T-helper 17 cell (primary cell): ENCODE measurements at places on chromosomes 1 and 21.

GRCh38 chr1:27832762-27833161 lies 2.2 kb downstream of the PPP1R8 start:
- H3K36me3 ChIP-seq: no peaks in the 10 kb centered on the region
- no peaks in the 10 kb centered on the region for H3K27me3 ChIP-seq
- no peak for DNase-seq
- peaks cover 18% of the 10 kb centered on the region for H3K4me1 ChIP-seq

GRCh38 chr21:41536076-41536826 lies 28.3 kb upstream of the TMPRSS2 start:
- no peak overlapping the region for H3K4me3 ChIP-seq
- no peaks in the 10 kb centered on the region for H3K4me1 ChIP-seq
- H3K27me3 ChIP-seq: peaks cover 71% of the 10 kb centered on the region
- H3K27ac ChIP-seq: no peak overlapping the region
- H3K36me3 ChIP-seq: no peaks in the 10 kb centered on the region

DNA sequence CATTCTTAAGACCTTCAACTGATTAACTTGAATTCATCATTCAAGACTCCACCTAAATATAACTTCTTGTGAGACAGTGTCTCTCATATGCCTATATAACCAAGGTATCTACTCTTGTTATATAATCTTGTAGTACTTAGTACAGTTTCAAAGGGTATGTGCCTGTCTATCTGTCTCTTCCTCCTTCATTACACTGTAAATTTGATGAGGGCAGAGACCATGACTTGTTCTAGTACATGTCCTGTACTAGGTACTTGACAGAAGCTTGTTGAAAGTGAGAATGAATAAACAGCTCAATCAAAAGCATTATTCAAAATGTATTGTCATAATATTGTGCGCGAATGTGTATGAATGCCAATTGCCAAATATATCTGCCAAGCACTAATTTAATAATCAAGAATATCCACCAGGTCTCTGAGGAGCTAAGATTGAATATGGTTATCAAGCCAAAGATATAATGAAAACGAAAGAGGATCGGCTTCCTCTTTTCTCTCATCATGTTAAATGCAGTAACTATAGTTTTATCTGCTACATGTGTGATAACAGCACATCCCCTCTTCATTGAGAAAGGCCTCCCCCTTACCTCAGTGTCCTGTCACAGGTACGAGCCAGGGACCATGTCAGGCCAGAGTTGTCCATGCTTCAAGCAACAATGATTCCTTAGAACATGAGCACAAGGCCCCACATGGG lies 117.3 kb downstream of the UCHL5 start:
- peaks cover 4% of the 10 kb centered on the region for H3K36me3 ChIP-seq
- H3K27ac ChIP-seq: no peak overlapping the region
- no peak overlapping the region for H3K4me3 ChIP-seq
- H3K27me3 ChIP-seq: no peaks in the 10 kb centered on the region
- no peak for DNase-seq
- no peaks in the 10 kb centered on the region for H3K4me1 ChIP-seq

DNA sequence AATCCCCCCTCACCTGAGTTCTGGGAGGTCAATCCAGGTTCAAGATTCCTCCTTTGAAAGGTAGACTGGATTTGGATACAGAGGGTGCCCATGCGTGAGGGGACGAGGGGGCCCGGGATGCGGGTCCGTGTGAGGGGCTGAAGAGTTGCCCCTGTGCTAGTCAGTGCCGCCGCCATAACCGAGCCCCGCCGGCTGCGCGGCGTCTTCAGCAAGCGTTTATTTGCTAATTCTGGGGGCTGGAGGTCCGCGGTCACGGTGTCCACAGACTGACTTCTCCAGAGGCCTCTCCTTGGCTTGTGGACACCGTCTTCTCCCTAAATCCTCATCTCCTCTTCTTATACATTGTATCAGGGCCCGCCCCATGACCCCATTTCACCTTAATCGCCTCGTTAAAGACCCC lies 20.9 kb upstream of the SAMD11 start:
- peaks cover 10% of the 10 kb centered on the region for H3K4me1 ChIP-seq
- peak overlapping the region; percentile 36 for H3K4me3 ChIP-seq
- no peaks in the 10 kb centered on the region for H3K36me3 ChIP-seq
- H3K27me3 ChIP-seq: peaks cover 30% of the 10 kb centered on the region
- DNase-seq: no peak
- H3K27ac ChIP-seq: no peak overlapping the region

GRCh38 chr1:22512873-22513272 lies 50.4 kb upstream of the EPHA8 start:
- peaks cover 35% of the 10 kb centered on the region for H3K36me3 ChIP-seq
- peaks cover 4% of the 10 kb centered on the region for H3K4me1 ChIP-seq
- H3K27ac ChIP-seq: no peak overlapping the region
- DNase-seq: no peak

DNA sequence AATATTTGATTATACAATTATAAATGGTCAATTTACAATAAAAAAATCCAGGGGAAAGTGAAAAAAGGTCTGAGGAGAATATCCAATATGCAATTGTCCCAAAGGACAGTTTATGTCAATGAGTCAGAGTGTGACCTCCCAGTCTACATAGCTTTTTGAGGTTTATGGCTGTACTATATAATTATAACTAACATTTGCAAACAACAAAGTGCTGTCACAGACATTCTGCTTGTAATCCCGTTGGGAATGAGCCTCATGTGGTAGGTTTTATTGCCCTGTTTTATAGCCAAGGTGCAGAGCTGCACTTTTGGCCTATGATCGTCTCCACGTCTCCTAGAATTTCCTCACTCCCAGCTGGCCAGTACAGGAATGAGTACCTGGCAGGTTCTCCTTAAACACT lies 103.8 kb downstream of the ADSS2 start:
- H3K4me3 ChIP-seq: no peak overlapping the region
- H3K36me3 ChIP-seq: no peaks in the 10 kb centered on the region
- no peak overlapping the region for H3K27ac ChIP-seq
- H3K4me1 ChIP-seq: peaks cover 12% of the 10 kb centered on the region

DNA sequence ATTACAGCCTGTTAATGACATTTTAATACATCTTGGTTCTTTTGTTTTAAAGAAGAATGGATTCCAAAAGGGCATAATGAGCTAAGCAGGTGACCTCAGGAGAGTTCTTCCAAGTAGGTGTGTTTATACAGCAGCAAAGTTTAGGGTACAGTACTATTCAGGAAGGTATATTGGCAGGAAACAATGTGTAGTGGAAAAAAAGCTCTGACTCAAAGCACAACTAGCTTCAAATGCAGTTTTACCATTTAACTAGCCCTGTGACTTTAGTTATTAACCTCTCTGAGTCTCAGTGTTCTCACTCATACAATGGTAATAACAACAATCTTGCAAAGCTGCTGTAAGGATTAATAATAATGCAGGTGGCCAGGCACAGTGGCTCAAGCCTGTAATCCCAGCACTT lies 29.9 kb downstream of the FAF1 start:
- no peak for DNase-seq
- H3K36me3 ChIP-seq: peaks cover 4% of the 10 kb centered on the region
- H3K27me3 ChIP-seq: no peaks in the 10 kb centered on the region
- H3K4me3 ChIP-seq: no peak overlapping the region
- H3K27ac ChIP-seq: no peak overlapping the region

DNA sequence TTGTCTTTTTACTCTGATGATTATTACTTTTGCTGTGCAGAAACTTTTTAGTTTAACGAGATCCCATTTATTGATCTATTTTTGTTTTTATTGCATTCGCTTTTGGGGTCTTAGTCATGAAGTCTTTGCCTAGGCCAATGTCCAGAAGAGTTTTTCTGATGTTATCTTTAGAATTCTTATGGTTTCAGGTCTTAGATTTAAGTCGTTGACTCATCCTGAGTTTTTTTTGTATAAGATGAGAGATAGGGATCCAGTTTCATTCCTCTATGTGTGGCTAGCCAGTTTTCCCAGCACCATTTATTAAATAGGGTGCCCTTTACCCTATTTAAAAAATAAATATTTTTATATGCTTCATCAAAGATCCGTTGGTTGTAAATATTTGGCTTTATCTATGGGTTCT lies 13.2 kb downstream of the MAN1C1 start:
- peaks cover 53% of the 10 kb centered on the region for H3K4me1 ChIP-seq
- H3K27ac ChIP-seq: peak overlapping the region; percentile 3
- no peak for DNase-seq
- H3K36me3 ChIP-seq: peaks cover 8% of the 10 kb centered on the region

DNA sequence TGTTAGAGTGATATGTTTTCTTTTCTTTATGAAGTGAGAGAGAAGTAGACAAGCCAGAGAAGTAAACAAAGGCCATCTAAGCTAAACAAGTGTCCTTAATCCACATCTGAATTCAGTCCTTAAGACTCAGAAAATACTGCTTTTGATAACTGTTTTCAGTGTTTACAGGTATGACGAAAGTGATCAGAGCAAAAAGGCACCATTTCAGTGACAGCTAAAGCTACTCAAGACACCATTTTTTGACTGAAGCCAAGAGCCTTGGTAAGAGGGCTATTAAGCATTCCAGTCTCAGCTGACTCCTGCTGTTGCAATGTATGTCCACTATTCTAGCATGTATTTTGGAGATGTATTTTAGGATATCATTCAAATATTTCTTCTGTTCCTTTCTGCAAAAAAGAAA lies 4.1 kb downstream of the KMO start:
- H3K36me3 ChIP-seq: peaks cover 5% of the 10 kb centered on the region
- H3K4me1 ChIP-seq: peaks cover 12% of the 10 kb centered on the region
- H3K4me3 ChIP-seq: no peak overlapping the region
- no peak for DNase-seq

DNA sequence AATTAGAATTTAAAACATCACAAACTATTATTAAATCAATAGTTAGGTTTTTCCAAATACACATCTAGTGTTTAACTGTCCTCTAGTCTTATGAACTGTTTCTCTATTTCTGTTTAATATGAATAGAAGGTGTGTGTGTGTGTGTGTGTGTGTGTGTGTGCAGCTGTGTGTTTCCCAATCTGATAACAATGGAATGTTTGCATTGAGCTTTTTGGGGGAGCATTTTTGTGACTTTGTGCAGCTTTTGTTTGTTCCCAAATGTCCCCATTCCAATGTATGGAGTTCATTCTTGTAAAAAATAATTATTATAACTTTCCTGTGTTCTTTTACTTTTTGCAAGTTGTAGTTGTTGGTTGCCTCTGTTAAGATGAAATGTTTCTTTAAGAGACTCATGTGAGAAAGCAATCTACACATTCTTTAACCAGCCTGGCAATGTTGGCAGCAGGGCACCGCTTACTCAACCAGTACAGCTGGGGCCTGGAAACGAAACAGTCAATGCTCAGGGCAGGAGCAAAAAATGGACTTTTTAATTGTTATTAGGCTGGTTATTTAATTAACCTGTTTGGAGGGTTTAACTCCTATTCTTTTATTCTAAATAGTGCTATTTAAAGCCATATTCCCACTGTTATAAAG lies 354.3 kb downstream of the SRGAP2C start:
- peak overlapping the region; percentile 59 for H3K27ac ChIP-seq
- no peaks in the 10 kb centered on the region for H3K36me3 ChIP-seq
- no peak for DNase-seq
- H3K27me3 ChIP-seq: no peaks in the 10 kb centered on the region
- H3K4me1 ChIP-seq: peaks cover 6% of the 10 kb centered on the region
